Suprapubic skin (tissue), 4 donors: ENCODE measurements at places on chromosomes 6 and 20.

DNA sequence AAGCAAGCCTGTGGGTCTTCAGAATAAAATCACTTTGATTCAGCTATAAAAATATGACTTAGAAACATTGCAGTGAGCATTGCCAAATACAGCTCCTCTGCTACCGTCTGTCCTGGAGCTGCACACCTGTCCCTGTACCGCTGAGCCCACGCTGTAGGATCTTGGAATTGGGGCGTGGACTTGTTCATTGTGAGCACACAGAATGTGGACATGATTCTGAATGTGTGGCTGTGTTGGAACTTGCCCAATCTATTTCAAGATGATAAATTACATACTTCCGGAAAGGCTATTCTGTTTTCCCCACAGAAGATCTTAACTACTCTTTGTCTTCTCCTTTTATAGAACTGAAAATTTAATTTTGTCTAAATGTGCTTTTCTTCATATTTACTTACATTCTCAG, 107.3 kb downstream of the UST start:
- H3K36me3 ChIP-seq, result no peaks in the 10 kb centered on the region
- no peak overlapping the region for H3K4me3 ChIP-seq
- H3K4me1 ChIP-seq, result peaks cover 49% of the 10 kb centered on the region

- H3K27ac ChIP-seq, result no peak overlapping the region
- DNase-seq, result no peak
- H3K4me1 ChIP-seq, result peaks cover 9% of the 10 kb centered on the region
- no peaks in the 10 kb centered on the region for H3K36me3 ChIP-seq
- no peak overlapping the region for H3K4me3 ChIP-seq
Measured at GRCh38 chr6:70221715-70222438, 81.0 kb downstream of the COL9A1 start.

GRCh38 chr6:71139249-71139648, 149.4 kb upstream of the OGFRL1 start:
- no peak overlapping the region for H3K27ac ChIP-seq
- H3K36me3 ChIP-seq, result no peaks in the 10 kb centered on the region
- no peak for DNase-seq

DNA sequence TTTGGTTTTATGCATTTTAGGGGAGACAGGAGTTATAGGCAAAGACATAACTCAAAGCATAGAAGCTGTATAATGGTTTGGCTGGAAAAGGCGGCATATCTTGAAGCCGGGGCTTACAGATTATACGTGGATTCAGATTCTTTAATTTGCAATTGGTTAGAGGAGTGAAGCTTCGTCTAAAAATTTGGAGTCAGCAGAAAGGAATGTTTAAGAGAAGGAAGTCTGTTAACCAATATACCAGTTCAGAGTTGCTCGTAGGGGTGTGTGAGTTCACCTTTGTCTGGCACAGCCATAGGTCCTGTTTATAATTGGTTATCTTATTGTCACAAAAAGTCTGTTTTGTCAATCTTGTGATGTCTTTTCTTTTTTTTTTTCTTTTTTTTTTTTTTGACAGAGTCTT, 8.9 kb downstream of the ARHGAP40 start:
- no peaks in the 10 kb centered on the region for H3K36me3 ChIP-seq
- DNase-seq, result no peak
- peaks cover 35% of the 10 kb centered on the region for H3K27me3 ChIP-seq
- no peak overlapping the region for H3K4me3 ChIP-seq
- H3K4me1 ChIP-seq, result no peaks in the 10 kb centered on the region

DNA sequence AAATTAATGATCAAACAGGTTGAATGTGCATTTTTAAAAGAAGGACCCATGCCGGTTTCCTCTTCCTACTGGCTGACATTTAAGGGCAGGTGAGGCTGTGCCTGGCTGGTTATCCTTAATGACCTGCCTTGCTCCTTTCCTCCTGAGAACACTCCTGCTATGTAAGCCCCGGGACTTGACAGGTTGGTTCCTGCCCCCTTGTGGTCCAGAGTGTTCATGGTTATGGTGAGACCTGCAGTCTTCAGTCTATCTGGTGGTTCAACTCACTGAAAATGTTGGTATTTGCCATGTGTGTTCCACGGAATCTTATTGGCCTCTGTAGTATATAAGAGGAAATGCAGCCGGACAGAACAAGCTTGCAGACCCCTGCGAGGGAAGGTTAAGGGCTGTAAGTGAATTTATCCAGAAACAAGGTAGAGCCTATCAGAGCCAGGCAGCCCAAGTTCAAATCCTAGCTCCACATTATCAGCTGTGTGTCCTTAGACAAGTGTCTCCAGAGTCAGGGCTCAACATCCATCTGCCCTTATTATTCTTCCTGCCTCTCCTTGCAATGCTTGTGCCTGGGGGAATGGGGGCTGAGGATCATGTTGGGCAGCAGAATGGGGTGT, 5.2 kb upstream of the BPIFA3 start:
- no peak overlapping the region for H3K27ac ChIP-seq
- DNase-seq, result no peak
- H3K4me1 ChIP-seq, result no peaks in the 10 kb centered on the region
- no peaks in the 10 kb centered on the region for H3K36me3 ChIP-seq
- no peak overlapping the region for H3K4me3 ChIP-seq
- H3K27me3 ChIP-seq, result peaks cover 27% of the 10 kb centered on the region

DNA sequence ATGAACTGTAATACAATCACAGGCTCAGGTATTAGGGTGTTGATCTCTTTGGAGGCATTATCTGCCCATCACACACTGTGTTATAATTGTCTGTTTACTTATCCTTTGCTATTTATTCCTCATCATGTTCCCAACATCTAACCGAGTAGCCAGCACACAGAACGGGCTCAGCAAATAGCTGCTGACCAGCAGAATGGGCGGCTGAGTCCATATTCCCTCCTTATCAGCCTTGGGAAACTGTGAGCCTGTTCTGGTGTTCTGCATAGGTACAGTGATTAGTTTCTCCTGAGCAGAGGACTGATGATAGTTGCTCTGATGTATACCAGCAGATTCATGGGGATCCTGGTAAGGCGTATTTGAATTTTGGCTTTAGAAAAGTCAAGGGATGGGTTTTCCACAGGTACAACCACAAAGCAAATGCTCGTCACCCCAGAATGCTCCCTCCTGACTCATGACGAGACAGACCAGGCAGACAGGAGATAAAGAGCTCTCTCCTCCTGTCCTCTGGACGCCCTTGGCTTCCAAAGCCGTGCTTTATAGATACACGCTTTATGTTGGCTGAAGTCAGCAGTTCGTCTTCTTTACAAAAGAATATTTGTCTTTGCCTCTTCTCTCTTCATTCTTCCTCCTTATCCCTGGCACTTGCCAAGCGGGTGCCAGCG, 166.7 kb downstream of the TTLL2 start:
- no peak overlapping the region for H3K4me3 ChIP-seq
- no peak overlapping the region for H3K27ac ChIP-seq
- peaks cover 6% of the 10 kb centered on the region for H3K4me1 ChIP-seq
- peaks cover 13% of the 10 kb centered on the region for H3K27me3 ChIP-seq
- no peaks in the 10 kb centered on the region for H3K36me3 ChIP-seq

DNA sequence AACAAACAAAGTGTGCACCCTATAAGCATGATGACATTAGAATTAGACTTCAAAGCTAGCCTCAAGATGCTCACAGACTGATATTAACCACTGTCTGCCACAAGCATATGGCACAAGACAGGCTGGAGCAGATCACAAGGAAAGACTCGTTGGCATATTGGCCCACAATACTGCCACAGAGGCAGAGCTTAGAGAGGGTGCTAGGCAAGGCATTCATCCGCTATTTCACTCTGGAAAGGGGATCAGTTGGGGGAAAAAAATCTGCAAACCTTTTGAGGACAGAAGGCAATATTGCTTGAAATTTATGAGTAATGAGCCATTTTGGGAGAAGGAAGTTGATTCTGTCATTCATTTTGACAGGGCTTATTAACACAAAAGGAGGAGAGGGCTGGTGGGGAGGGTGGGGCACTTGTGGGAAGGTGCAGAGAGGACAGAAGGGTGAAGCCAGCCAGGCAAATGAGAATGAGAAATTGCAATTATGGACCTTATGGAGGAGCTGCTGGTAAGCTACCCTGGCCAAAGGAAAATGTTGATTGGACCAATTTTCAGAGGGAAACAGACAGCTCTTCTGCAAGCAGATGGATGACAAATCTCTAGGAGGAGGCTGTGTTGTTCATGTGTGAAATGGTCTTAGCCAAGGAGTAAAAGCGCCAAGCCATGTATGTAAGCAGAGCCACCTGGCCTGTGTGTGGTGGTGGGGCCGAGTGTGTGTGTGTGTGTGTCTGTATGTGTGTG, 187.7 kb downstream of the GMPR start:
- DNase-seq, result no peak
- peaks cover 22% of the 10 kb centered on the region for H3K4me1 ChIP-seq
- H3K4me3 ChIP-seq, result no peak overlapping the region

- H3K27ac ChIP-seq, result no peak overlapping the region
- H3K27me3 ChIP-seq, result no peaks in the 10 kb centered on the region
- DNase-seq, result no peak
- peaks cover 7% of the 10 kb centered on the region for H3K4me1 ChIP-seq
- H3K4me3 ChIP-seq, result no peak overlapping the region
Measured at GRCh38 chr6:34723203-34723602, 26.6 kb upstream of the ILRUN start.

DNA sequence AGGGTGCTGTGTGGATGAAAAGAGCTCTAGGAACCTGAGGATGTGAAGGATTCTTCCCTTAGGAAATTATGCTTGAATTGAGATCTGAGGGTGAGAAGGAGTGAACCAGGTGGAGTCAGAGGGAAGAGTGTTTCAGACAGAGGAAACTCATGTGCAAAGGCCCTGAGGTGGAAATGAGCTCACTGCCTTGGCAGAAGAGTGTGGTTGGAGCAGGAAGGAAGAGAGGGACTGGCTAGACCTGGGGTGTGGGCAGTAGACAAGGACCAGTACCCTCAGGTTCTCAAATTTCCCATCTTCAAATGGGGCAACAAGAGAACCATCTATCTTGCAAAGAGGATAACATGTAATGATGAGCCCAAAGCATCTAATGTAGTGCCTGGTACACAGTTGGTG, 24.0 kb upstream of the GTSF1L start:
- peaks cover 12% of the 10 kb centered on the region for H3K4me1 ChIP-seq
- H3K27me3 ChIP-seq, result peaks cover 18% of the 10 kb centered on the region
- no peak for DNase-seq
- no peaks in the 10 kb centered on the region for H3K36me3 ChIP-seq
- H3K27ac ChIP-seq, result no peak overlapping the region
- no peak overlapping the region for H3K4me3 ChIP-seq

DNA sequence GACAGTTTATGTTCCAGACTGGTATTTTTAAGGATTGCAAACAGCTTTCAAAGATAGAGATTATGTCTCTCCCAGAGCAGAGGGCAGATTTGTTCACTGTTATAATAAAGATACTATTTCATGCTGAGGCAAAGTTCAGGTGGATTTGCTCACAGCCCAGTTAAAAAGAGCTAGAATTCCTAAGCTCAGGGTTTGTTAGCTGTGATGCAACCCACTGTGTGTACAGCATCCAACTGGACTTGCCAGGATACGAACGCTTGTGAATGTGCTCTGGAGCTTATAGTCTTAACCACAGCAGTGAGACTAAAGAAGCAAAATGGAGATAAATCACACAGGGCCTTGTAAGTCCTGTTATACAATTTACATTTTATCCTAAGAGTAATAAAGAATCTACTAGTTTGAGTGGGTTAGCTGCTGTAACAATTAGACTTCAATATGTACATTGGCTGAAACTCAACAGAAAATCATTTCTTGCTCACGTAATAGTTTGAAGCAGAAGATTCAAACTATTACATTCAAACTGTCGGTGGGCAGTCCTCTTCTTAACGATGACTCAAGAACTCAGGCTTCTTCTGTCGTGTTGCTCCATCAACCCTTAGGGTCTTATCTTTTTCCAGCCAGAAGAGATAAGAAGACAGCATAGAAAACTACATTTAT, 204.0 kb upstream of the PLN start:
- H3K36me3 ChIP-seq, result no peaks in the 10 kb centered on the region
- no peak for DNase-seq
- H3K27ac ChIP-seq, result no peak overlapping the region
- H3K27me3 ChIP-seq, result no peaks in the 10 kb centered on the region

GRCh38 chr20:56465997-56466396, 2.4 kb upstream of the RTF2 start:
- no peaks in the 10 kb centered on the region for H3K27me3 ChIP-seq
- H3K4me1 ChIP-seq, result peaks cover 26% of the 10 kb centered on the region
- H3K36me3 ChIP-seq, result no peaks in the 10 kb centered on the region
- no peak overlapping the region for H3K27ac ChIP-seq
